ENCODE measurements at places on chromosomes 5 and 9.

GRCh38 chr5:179342577-179342976, 2.7 kb downstream of the ADAMTS2 start:
- no peak for DNase-seq

DNA sequence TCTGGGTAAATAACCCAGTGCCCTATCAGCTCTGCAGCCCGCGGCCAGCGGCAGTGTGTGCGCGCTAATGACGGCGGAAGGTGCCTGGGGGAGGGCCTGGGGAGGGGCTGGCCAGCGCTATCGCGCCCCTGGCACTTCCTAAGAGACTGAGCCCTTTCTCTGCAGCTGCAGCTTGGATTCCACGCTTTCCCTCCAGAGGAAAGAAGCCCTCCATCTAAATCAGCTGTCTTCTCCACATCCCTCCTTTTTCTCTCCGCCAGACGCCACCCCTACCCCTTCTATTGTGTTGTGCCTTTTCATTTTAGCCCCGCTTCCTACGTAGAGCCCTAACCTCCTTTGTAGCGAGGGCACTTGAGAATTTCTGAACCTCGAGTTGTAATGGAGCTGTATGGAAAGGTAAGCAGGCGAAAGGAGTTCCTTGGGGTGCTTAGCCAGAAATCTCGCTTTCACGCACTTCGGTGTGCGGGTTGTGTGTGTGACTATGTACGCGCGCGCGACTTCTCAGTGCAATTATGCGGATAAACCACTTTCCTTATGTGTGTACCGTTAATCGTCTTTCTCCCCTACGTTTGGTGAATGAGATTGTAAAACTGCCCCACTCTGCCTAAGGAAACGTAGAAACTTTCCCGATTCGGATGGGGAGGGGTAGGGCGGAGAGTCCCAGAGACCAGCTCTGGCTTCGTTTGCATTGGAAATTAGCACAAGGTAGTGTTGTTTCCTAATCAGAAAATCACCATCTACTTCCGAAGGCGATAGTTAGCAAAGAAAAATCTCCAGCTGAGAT, 664 bp upstream of the RAB3C start:
- DNase-seq = no peak

- no peak for DNase-seq
These were observed 41.7 kb downstream of the C5orf15 start for GRCh38 chr5:133926489-133927299.

- peak; percentile 73 for DNase-seq
These were observed 162.0 kb downstream of the C9orf50 start for GRCh38 chr9:129458663-129459546.

GRCh38 chr5:34870382-34870781, 31.4 kb downstream of the TTC23L start:
- no peak for DNase-seq

- DNase-seq = no peak
These were observed 290.6 kb downstream of the CD180 start for GRCh38 chr5:66906021-66906420.

DNA sequence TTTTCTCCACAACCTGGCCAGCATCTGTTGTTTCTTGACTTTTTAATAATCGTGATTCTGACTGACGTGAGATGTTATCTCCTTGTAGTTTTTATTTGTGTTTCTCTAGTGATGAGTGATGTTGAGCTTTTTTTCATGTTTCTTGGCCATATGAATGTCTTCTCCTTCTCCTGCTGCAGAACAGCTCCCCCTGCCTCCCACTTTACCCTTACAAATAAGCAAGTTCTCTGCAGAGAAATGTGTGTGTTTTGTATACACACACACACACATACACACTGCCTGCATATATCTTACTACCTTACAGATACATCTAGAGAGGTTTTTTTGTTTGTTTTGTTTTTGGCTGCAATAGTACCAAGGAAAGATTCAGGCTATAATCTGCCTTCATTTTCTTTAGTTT, 88.7 kb upstream of the PHF24 start:
- no peak for DNase-seq

- DNase-seq = no peak
These were observed 1.9 kb downstream of the PJA2 start for GRCh38 chr5:109407913-109408312.

DNA sequence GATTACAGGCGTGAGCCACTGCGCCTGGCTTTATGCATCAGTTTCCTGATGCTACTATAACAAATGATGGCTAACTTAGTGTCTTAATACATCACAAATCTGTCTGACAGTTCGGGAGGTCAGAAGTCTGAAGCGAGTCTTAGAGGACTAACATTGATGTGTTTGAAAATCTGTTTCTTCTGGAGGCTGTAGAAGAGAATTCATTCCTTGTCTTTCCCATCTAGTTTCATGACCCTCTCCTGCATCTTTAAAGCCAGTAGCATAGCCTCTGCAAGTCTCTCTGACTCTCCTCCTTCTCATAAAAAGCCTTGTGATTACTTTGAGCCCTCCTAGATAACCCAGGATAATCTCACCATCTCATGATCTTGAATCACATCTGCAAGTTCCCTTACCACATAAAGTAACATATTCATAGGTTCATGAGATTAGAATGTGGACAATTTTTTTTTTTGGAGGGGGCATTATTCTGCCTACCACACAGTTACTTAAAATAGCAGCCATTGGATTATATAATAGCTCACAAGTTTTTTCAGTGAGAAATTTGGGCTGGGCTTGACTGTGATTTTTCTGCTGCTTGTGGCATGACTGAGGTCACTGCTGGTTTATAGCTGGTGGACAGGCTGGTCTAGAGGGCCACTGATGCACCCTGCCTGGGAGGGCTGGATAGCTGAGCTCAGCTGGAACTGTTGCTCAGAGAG, 134.8 kb downstream of the FBXL7 start:
- DNase-seq = no peak

DNA sequence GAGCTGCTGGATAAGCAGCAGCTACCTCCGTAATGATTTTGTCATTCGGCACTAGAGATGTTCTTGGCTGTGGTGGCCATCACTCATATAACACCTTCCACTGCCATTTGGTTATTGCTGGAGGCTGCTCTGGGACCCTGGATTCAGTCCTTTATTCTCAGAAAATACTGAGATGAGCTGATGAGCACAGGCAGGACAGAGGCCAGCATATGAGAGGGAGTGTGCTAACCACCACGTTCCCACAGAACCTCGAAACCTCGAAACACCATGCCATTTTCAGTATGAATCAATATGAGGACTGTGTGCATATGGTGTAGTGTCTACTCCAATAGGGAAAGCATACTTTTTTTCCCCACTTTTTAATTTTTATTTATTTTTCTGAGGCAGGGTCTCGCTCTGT, 56.6 kb downstream of the ADAM19 start:
- DNase-seq = no peak

DNA sequence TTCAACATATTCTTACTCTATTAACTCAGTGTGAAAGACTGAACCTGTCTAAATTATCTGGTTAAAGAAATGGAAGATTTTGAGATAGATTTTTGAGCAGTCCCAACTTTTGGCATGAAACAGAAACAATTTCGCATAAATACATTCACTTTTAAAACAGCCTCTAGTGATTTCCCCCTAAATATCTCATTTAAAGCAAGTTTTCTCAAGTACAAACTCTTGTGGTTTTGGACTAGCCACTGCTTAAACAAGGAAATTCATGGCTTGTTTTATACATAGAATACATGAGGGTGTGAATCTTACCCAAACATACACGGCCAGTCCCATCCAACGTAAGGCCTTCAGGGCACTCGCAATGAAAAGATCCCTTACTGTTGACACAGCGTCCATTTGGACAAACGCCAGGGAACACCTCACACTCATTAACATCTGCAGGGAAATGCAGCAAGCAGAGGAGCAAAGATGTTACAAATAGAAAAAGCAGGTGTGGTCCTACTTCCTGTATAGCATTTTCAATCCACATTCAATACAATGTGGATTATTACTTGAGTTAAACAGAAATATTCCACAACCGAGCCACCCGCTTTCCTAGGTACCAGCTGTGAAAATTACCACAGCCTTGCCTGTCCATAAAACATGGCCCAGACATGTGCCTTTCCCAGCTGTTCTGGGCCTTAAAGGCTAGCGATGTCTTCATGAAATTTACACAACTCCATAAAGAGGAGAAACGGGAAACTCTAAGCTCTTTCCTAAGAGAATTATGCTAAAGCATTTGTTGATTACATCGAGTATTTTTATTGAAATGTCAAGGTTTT, 188.8 kb downstream of the FBN2 start:
- DNase-seq = no peak

GRCh38 chr9:129081388-129081904, 535 bp downstream of the DOLPP1 start:
- DNase-seq = no peak

DNA sequence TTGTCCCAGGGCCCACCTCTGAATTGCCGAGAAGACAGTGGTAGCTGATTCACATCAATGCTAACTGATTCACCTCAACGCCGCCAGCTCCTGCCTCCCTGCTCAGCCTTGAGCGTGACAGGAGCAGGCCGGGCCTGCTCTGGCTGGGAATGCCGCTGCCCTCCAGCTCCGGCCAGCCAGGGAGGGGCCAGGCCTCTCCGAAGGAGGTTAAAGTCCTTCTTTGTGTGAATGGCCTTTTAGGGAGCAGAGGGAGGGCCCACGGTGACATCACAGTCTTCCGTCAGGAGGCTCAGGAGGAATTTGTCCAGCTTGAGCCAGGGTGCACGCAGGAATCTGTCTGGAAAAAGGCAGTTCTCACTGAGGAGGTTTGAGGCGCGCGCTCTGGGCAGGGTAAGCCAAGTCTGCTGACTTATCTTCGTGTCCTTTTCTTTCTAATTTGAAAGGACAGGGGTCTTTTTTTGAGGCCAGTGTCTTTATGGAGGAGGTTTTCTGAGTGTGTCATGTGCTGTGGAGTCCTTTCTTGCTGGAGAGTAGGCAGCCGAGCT, 82.7 kb downstream of the C9orf152 start:
- no peak for DNase-seq

- DNase-seq = no peak
These were observed 25.0 kb downstream of the CENPP start for GRCh38 chr9:92350740-92351133.

- DNase-seq = no peak
These were observed 910 bp upstream of the GARNL3 start for GRCh38 chr9:127263664-127264063.

GRCh38 chr9:110655754-110656641, 12.6 kb upstream of the MUSK start:
- DNase-seq = no peak

- no peak for DNase-seq
These were observed 218.1 kb downstream of the CETN3 start for GRCh38 chr5:90191352-90192045.

DNA sequence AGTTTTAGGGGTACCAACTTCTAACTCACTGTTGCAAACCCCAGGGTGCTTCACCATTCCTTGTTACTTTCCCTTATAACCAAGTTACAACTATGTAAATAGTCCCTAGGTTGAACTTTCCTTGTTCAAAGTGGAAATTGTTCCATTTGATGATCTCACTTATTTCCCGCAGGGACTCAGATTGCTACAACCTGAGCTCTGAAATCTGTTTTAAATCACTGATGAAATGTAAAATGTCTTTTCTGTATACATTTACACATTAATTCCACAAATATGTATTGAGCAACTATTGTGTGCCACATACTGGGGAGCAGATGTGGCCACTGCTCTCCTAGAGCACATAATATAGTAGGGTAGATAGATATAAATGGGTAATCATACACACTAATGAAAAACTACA, 69.1 kb upstream of the TARS1 start:
- no peak for DNase-seq

GRCh38 chr9:76720245-76720644, 44.0 kb upstream of the PCA3 start:
- DNase-seq = no peak

- no peak for DNase-seq
These were observed 540.8 kb downstream of the BNC2 start for GRCh38 chr9:16329671-16330113.

DNA sequence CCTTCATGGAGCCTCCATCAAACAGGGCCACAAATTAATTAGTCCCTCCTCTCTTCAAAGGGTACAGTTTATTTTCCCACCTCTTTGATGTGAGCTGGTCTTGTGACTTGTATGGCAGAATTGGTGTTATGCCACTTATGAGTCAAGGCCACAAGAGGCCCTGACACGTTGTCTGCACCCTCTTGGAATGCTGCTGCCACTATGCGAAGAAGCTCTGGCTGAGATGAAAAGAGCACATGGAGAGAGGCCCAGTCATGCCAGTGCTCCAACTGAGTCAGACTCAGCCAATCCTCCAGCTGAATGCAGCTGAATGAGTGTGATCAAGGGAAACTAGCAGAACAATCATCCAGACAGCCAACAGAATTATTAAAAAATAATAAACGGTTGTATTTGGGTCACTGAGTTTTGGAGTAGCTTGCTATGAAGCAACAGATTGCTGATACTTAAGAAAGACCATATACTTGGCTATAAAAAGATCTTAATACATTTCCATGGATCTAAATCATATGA, 128.3 kb downstream of the MARCHF11 start:
- no peak for DNase-seq

DNA sequence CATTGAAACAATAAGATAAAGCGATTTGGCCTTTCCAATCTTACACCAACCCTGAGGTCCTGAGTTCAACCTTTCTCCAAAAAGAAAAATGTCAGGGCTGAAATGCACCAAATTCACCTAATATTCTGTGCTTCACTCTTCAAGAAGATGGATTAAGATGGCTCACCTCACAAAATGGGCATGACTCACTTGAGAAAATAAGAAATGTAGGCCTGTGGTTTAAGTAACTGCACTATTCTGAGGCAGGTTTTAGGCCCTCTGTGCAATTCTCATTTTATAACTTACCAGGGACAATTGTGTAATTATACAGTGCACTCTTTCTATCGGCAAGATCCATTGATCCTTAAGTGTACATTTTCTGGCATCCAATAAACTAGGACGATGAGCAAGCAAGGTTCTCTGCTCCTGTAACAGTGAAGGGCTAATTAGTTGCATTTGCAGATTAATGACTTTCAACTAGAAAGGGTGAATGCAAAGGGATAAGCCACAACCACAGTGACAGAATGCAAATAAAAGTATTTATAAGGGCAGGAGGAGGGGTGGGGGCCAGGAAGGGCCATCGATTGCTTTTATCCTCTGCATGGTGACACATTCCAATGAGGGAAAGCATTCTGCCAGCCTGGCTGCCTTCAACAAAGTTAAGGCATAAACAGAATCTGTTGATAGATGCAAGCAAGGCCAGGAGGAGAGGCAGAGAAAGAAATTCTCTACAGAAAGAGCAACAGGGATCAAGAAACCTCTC, 214.5 kb downstream of the CAAP1 start:
- no peak for DNase-seq

- no peak for DNase-seq
These were observed 37.4 kb upstream of the ZNF608 start for GRCh38 chr5:124783794-124784193.

DNA sequence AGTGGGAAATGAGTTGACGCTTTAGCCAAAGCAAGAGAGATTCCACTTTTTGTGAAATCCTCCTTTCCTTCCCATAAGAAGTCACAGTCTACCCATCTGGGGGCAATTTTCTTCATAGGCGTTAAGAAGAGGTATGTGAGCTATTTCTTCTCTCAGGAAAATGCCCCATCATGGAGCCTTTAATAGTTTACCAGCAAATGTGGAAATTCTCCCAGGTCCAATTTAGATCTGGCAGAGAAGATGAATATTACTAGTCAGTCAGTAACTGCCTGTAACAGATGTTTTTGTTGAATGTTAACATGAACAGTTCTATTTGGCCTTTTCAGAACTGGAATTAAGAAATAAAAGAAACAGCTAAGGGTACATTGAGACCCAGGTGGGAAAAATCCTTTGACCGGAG, 156.4 kb upstream of the RFX3 start:
- no peak for DNase-seq

GRCh38 chr5:126516852-126517251, 78.2 kb downstream of the ALDH7A1 start:
- no peak for DNase-seq
